ELF-1 (cell line): ENCODE measurements at places on chromosomes 12 and 14.
A peak's percentile ranks its signal among the peaks of the same experiment; 100 is the strongest.

DNA sequence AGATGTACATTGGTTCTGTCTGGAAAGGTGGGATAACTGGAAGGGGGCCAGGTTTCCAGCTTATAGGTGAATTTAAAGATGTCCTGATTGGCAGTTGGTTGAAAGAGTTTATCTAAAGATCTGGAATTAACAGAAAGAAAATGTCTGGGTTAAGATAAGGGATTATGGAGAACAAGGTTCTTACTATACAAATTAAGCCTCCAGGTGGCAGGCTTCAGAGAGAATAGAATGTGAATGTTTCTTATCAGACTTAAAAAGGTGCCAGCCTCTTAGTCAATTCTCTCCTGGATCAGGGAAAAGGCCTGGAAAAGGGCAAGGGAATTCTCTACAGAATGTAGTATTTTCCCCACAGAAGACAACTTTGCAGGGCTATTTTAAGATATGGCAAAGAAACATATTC lies 53.1 kb downstream of the CNTN1 start:
- no peak for DNase-seq

- no peak for DNase-seq
Measured at GRCh38 chr14:23933108-23933741, 20.3 kb upstream of the DHRS4 start.

DNA sequence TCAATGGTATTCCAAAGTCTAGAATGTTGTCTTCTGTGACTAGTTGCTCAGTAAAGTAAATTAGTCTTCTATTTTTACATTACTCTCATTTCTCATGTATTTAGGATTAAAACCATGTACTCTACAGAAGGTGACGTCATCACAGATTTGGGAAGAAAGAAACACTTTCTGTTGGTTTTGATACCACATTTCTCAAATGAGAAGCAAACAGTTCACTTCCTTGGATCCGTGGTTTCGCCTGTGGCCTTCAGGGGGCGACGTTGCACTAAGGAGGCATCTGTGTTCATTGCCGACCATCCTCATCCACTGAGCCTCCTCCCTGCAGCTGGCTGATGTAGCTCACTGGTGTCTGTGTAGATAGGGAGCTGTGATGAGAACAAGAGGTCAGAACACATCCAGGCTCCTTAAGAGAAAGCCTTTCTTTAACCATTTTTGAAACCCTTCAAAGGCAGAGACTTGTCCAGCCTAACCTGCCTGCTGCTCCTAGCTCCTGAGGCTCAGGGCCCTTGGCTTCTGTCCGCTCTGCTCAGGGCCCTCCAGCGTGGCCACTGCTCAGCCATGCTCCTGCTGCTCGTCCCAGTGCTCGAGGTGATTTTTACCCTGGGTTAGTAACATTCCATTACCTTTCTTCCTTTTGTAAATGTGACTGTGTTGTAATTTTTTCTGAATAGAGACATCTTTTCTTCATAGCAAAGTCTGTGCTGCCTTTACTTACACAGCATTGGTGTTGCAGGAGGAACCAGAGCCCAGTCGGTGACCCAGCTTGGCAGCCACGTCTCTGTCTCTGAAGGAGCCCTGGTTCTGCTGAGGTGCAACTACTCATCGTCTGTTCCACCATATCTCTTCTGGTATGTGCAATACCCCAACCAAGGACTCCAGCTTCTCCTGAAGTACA lies 220.6 kb upstream of the OR4E1 start:
- DNase-seq = peak; percentile 2

DNA sequence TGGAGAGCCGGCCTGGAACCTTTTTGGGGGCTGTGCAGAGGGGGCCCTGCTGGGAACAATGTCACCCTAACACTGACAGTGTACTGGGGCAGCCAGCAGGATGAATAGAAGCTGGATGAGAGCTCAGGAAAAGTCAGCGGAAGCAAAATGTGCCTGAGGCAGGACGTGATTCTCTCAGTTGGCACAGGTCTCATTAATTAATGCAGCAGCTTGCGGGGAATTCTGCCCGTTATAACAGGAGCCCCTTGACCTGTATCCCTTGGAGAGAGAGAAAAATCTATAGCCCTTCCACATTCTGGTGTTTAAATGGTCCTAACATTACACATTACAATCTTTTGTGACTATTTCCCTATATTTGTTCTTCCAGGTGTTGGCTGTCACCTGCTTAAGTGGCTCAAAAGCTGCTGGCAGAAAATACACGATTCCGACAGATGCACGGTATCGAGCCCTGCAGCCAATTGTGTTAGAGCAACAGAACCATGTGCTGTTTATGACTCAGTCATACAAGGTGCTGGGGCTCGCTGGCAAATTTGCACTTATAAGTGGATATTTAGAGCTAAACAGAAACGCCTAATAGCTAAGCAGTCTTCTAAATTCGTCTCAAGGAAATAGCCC lies 854.7 kb downstream of the AACS start:
- no peak for DNase-seq

GRCh38 chr14:102509746-102510615 lies at the start of gene ANKRD9:
Gene ANKRD9 (minus strand): TSS chr14:102509776. CDS start chr14:102507889, 1,887 bp downstream.
- DNase-seq = peak; percentile 86

DNA sequence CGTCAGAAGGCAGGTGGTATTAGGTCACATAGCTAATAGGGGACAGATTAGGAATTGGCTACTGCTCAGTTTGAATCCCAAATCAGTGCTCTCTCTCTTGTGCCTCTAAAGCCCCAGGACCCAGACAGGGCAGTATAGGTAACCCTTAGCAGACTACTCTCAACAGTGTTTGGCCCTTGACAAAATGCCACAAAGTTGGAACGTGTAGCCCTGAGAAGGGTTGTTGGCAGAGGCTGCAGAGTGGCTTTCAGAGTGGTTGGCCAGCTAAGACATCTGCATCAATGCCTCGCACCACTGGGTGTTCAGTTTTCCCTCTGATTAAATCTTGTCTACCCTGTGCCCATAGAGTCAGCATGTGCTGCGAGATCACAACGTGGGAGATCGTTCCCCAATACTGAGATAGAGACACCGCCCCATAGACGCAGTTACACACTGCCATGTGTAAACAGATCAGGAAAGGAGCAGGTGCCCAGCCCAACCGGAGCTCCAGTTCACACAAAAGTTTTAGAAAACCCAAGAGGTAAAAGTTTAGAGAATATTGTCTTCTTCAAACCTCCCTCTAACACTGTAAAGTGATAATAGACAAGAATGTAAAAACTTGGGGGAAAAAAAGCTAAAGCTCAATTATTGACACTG lies 48.3 kb downstream of the EML1 start:
- DNase-seq = no peak

GRCh38 chr14:57962325-57963035 lies 96.6 kb upstream of the SLC35F4 start:
- DNase-seq = peak; percentile 89

GRCh38 chr14:90544971-90545370 lies 148.1 kb downstream of the CALM1 start:
- DNase-seq = no peak

- DNase-seq = no peak
Measured at GRCh38 chr12:96890331-96890730, 16.7 kb upstream of the NEDD1 start.

- no peak for DNase-seq
Measured at GRCh38 chr14:30443368-30444007, 115.5 kb upstream of the G2E3 start.

- DNase-seq = no peak
Measured at GRCh38 chr14:28913056-28913455, 146.5 kb downstream of the FOXG1 start.

GRCh38 chr12:91098461-91098860 lies 12.8 kb downstream of the LUM start:
- no peak for DNase-seq

- no peak for DNase-seq
Measured at GRCh38 chr14:31939934-31940333, 137.2 kb upstream of the ARHGAP5 start.
